T-helper 17 cell (primary cell): ENCODE measurements at places on chromosomes 2 and 18.
A peak's percentile ranks its signal among the peaks of the same experiment; 100 is the strongest.

DNA sequence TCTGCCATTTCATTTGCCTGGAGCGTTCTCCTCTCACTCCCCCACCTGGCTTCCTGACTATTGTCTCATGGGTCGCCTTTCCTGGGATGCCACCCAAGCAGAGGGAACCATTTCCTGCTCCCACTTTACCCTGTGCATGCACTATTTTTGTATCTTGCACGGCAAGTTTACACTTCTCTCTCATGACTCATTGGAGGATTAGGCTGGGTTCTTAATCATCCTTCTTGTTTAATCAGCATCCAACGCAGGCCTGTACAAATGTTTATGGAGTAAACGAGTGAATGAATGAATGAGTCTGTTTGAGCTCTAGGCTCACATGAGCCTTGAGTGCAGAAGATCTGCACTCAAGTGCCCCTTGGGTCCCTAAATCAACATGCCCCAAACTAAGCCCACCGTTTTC is 3.8 kb upstream of the ARHGAP25 start:
- peaks cover 9% of the 10 kb centered on the region for H3K36me3 ChIP-seq
- no peak overlapping the region for H3K27ac ChIP-seq
- H3K4me3 ChIP-seq, result peak overlapping the region; percentile 4
- H3K4me1 ChIP-seq, result peaks cover 32% of the 10 kb centered on the region
- H3K27me3 ChIP-seq, result no peaks in the 10 kb centered on the region
- DNase-seq, result no peak

DNA sequence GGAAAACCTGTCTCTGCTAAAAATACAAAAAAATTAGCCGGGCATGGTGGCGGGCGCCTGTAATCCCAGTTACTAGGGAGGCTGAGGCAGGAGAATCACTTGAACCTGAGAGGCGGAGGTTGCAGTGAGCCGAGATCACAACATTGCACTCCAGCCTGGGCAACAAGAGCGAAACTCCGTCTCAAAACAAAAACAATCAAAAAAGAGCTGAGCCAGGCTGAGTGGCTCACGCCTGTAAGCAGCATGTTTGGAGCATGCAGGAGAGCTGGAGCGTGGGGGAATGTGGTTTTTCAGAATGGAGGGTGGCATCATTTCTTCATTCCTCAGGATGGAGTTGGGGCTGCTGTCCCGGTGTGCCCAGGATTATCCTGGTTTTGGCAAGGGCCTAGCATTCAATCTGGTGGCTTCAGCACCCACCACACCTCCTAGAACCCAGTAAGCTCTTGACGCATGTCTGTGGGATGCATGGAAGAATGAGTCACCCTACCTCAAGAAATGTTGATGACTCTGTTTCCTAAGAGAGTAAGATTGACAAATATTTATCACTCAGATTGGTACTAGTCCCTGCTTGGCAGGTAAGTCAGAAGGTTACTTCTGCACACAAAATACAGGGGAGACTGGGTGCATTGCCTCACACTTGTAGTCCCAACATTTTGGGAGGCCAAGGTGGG is 90.2 kb upstream of the ODC1 start:
- H3K4me1 ChIP-seq, result peaks cover 5% of the 10 kb centered on the region
- H3K36me3 ChIP-seq, result peaks cover 2% of the 10 kb centered on the region
- DNase-seq, result no peak
- no peak overlapping the region for H3K27ac ChIP-seq
- H3K27me3 ChIP-seq, result peaks cover 22% of the 10 kb centered on the region
- no peak overlapping the region for H3K4me3 ChIP-seq

GRCh38 chr2:122927197-122927596 is 1097.9 kb upstream of the CNTNAP5 start:
- no peaks in the 10 kb centered on the region for H3K27me3 ChIP-seq
- H3K4me3 ChIP-seq, result no peak overlapping the region
- H3K27ac ChIP-seq, result no peak overlapping the region
- no peaks in the 10 kb centered on the region for H3K4me1 ChIP-seq

GRCh38 chr2:147331790-147332419 is 512.9 kb upstream of the ACVR2A start:
- no peak overlapping the region for H3K27ac ChIP-seq
- no peak for DNase-seq
- peaks cover 15% of the 10 kb centered on the region for H3K4me1 ChIP-seq
- H3K36me3 ChIP-seq, result no peaks in the 10 kb centered on the region
- no peak overlapping the region for H3K4me3 ChIP-seq
- H3K27me3 ChIP-seq, result no peaks in the 10 kb centered on the region

- DNase-seq, result no peak
- peaks cover 60% of the 10 kb centered on the region for H3K27me3 ChIP-seq
- no peak overlapping the region for H3K4me3 ChIP-seq
- H3K4me1 ChIP-seq, result peaks cover 5% of the 10 kb centered on the region
- no peaks in the 10 kb centered on the region for H3K36me3 ChIP-seq
Measured at GRCh38 chr2:67842375-67842959, 220.3 kb downstream of the C1D start.

- H3K4me1 ChIP-seq, result peaks cover 52% of the 10 kb centered on the region
- DNase-seq, result peak; percentile 58
- peak within 1 kb of the TSS; percentile 99 for H3K27ac ChIP-seq
- peak within 1 kb of the TSS; percentile 92 for H3K4me3 ChIP-seq
- peaks cover 3% of the 10 kb centered on the region for H3K36me3 ChIP-seq
Measured at GRCh38 chr2:230416061-230416721, at the start of gene SP100. SP100 (plus strand) TSS chr2:230416201; CDS start chr2:230416297, 96 bp downstream.
